ENCODE measurements at places on chromosomes 16 and 17.
A peak's percentile ranks its signal among the peaks of the same experiment; 100 is the strongest.

DNA sequence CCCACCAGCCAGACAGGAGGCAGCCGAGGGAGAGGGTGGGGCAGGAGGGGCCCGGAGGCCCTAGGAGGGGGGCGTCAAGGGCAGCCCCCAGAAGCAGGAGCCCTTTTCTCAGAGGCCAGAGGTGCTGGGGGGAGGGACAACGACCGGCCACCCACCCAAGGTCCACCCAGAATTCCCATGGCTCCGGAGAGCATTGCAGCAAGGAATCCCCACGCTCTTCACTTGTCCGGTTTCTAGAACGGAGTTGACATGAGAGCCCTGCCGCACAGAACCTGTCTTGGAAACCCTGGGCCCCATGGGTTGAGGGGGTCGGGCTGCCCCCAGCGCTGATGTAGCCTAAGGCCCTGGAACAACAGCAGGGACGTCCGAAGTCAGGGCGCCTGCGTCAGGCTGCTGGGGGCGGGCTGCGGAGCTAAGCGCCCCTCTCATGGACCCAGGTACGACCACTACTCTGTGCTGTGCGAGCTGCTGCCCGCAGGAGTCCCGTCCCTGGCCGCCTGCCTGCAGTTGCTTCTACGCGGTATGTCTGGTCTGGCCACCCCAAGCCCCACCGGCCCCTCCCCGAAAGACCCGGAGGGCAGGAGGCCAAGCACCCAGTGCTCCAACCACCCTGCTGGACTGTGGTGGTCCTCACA, 11.2 kb downstream of the CYBC1 start:
- DNase-seq: no peak

DNA sequence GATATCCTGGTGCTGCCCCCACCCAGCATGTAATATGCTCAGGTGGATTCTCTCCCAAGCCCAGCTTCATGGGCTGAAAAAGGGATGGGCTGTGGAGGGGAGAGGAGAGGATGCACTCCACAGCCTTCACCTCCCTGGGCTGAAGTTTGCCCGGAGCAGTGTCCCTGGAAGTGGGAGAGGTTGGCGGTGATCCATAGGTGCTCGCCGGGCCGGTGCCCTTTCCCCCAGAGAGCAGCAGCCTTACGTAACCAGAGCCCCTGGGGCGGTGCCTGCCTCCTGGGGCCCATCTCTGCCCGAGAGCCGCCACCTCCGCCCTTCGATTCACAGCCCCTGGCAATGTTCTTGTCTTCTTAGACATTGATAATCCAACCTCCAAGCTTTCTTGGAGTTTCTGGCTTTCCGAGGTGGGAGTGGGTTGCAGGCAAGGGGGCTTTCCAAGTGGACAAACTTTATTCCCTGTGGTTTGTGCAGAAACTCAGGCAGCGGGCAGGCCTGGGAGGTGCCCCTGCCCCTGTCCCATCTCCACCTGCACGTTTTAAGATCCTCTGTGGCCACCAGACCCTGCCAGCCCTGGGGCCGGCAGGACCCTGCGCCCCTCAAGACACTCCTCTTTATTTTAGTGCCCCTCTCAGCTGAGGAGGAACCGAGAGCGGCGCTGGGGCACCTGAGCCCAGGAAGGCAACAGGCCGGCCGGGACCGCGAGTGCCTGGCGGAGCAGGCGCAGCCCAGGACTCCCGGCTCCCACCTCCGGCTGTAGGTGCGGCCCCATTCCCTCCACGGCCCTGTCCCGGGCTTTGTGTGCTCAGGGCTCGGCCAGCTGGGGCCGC, 3.1 kb upstream of the WDR90 start:
- DNase-seq: no peak

- peak; percentile 99 for DNase-seq
Measured at GRCh38 chr16:88706229-88706964, at the start of the genes CTU2 and RNF166. TSS of gene CTU2 (plus strand) at chr16:88706503. CDS start at chr16:88706531, 28 bp downstream. TSS of gene RNF166 (minus strand) at chr16:88706408. CDS start at chr16:88706325, 83 bp downstream.

GRCh38 chr16:74034862-74035261, 261.8 kb upstream of the PSMD7 start:
- peak; percentile 26 for DNase-seq

DNA sequence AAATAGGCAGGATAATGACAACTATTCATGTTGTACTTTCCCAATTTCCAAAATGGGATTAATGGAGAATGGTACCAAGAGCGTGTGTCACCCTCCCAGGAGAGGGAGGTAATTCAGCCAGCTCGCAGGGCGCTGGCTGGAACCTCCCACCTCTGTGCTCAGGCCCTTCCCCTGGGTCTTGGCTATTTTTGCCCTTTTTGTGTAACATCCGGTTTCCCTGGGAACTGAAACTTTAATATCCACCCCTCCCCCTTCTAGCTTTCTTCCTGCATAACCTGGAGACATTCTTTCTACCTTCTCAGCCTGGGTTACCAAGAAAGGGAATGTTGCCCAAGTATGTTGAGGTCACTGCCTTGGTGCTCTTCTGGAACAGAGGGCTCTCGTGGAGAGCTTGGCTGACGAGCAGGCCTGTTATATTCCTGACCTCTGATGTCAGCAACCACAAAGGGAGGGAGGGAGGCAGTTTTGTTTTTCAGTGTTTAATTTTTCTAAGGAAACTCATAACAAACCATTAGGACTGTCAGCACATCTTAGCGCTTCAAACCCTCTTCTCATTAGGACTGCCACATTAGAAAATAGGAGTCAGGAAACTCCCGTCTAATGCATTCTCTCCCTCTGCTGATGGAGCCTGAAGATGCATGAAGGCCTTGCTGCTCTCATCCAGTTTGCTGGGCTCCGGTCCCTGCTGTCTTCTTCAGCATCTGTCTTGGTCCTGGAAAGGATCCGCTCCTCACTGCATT, 25.6 kb downstream of the ITGB3 start:
- peak; percentile 76 for DNase-seq

GRCh38 chr17:3603119-3603869, 5.9 kb downstream of the TRPV1 start:
- no peak for DNase-seq

GRCh38 chr17:35934760-35935159, 4.2 kb upstream of the RDM1 start:
- DNase-seq: no peak

- peak; percentile 92 for DNase-seq
Measured at GRCh38 chr17:17663160-17664063, 17.8 kb upstream of the RAI1 start.

- no peak for DNase-seq
Measured at GRCh38 chr16:87580855-87581261, 21.4 kb upstream of the JPH3 start.

GRCh38 chr16:71402007-71402406, 39.8 kb downstream of the TLE7 start:
- no peak for DNase-seq

GRCh38 chr17:67245073-67245693, at the start of gene HELZ:
TSS of gene HELZ (minus strand) at chr17:67245196. CDS start at chr17:67218804, 26,392 bp downstream.
- peak; percentile 93 for DNase-seq

- DNase-seq: peak; percentile 42
Measured at GRCh38 chr16:17448640-17449638, 21.8 kb downstream of the XYLT1 start.

DNA sequence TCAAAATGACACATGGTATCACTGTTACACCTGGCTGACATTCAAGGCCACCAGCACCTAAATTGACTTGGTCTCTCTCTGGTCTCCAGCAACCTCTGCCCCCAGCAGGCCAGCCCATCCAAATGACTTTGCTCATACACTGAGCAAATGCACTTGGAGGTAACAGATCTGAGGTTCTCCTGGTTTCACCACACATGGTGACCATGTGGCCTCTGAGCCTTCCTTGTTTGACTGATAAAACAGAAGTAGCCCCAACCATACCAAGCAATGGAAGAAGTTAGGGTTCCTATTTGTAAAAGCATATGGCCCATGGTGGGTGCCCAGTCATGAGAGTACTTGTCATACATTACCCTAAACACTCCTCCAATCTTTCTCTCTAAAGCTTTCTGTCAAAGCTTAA, 181.7 kb downstream of the MRTFB start:
- no peak for DNase-seq

GRCh38 chr16:87235810-87236515, 81.2 kb downstream of the C16orf95 start:
- no peak for DNase-seq

GRCh38 chr17:50177476-50177875, 11.7 kb downstream of the SGCA start:
- DNase-seq: no peak

- DNase-seq: no peak
Measured at GRCh38 chr17:68305142-68305541, 13.8 kb downstream of the ARSG start.

DNA sequence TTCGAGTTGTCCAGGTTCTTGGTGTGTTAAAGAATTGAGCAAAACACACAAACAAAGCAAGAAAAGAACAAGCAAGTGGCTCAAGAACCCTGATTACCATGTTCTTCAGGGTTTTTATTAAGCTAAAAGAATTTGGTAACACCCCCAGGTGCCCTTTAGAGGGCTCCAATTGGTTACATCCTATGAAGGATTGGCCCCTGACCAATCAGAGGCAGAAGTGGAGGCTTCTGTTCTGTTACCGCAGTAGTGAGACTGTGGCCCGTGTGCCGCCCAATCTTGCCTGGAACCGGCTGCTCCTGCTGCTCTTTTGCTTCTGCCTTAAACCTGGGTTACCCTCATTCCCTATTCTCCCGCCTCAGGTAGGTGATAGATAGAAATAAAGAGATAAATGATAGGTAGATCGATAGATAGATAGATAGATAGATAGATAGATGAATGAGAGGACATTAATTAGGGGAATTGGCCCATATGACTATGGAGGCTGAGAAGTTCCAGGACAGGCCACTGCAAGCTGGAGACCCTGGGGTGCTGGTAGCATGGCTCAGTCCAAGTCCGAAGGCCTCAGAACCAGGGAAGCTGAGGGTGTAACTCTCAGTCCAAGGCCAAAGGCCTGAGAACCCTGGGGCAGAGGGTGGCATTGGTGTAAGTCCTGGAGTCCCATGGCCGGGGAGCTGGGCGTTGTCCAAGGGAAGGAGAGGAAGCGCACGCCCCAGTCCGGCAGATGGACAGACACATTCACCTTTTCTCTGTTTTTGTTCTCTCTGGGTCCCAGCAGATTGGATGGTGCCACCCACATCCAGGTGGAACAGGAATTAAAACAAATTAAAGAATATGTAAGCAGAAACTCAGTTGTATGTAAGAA, 3.5 kb upstream of the CA5A start:
- DNase-seq: no peak

DNA sequence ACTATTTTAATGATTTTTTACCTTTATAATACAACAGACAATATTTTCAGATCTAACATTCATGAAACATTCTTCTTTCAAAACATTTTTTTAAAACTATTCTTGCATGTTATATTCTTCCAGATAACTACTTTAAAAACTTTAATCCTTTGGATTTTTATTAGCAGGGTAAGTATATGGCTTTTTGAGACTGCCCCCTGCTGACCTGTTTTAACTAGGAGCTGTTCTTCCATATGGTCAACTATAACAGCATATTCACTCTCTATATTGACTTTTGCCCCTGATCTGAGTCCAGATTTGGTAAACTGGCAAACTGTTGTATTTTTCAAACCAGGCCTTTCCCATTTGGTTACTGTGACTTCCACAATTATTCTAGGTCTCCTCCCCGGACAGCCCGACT, 16.5 kb downstream of the ZNF18 start:
- no peak for DNase-seq

Data from GM13977 (cell line).